Adipocyte (in vitro differentiated cells): ENCODE measurements at places on chromosomes 4 and X.

GRCh38 chr4:128527946-128528576 lies 240.4 kb upstream of the PGRMC2 start:
- peak; percentile 15 for DNase-seq

DNA sequence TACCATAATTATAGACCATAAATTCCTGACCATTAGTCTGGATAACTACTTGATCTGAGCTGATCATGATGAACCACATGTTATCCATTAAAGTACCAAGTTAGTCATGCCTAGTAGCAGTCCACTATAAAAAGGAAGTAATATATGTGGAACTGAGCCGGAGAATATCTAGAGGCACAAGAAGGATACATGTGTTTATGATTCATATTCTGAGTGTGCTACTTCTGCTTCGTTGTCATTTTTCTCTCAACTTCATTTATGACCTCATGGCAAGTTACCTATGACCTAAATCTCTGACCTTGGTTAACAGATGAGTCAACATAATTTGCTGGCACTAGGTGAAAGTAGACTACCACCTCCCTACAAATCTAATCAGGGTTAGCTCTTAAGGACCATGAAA lies 56.5 kb upstream of the ANKRD17 start:
- DNase-seq = peak; percentile 30

GRCh38 chr4:128564081-128564630 lies 245.3 kb upstream of the JADE1 start:
- DNase-seq = no peak

DNA sequence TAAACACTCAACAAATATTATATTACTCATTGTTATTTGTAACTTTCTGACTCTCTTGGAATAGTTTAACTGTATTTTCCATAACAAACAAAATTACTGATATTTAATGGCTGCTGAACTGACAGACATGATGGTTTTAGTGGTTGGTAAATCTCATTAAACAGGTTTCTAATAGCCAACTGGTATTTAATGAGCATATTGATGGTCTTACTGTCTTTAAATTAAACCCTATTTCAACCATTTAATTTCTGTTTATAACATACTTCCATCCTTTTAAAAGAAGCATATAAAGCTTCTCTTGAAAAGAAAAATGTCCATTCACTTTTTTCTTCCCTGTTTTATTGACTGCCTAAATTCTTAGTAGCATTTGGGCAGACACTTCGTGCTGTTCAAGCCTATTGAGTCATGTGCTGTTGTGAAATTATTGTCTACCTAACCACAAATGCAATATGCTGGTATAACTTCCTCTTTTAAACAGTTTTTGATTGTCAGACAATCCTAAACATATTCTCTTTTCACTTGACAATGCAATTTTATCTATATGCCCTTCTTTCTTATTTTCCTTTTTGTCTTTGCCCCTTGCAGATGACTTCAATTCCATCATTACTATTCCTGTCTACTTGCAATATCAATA lies 163.9 kb upstream of the SLC7A11 start:
- peak; percentile 73 for DNase-seq

DNA sequence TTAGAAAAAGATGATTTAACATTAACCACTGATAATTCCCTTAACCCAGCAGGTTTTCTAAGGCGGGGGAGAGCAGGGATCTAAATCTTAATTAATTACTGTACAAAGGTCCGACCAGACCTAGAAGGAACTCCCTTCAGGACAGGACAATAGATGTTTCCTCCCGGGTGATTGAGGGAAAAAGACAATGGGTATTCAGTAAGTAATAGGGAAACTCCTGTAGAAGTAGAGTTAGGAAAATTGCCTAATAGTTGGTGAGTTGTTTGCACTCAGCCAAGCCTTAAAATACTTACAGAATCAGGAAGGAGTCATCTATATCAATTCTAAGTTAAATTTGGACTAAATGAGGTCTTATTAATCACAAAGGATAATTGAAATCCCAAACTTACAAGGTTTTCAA lies 5.8 kb upstream of the SRD5A3 start:
- no peak for DNase-seq

DNA sequence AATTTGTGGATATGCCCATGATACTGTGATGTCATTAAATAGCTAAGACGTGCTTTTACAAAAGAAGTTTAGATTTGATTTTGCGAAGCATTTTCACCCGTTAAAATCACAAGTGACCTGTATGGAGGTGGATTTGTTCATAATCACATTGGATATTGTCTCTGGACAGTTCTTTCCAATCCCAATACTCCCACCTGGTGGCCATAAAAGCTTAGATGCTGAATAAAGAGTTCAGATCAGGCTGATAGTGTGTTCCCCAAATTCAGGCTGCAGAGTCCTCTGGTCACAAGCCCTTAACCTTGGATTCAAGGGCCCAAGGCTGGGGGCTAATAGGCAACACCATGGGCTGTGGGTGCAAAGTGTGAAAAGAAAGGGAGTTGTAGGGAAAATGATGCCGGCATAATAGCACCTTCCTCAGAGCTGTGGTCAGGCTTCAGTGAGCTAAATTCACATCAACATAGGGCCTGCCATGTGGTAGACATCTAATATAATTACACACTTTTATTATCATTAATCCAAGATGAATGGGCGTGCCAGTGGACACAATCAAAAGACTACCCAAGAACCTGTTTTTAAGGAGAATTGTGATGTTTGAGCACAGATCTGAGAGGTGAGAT lies 28.1 kb downstream of the SMIM43 start:
- DNase-seq = peak; percentile 90

GRCh38 chrX:71302461-71303213 lies 1.1 kb downstream of the ITGB1BP2 start:
- no peak for DNase-seq

DNA sequence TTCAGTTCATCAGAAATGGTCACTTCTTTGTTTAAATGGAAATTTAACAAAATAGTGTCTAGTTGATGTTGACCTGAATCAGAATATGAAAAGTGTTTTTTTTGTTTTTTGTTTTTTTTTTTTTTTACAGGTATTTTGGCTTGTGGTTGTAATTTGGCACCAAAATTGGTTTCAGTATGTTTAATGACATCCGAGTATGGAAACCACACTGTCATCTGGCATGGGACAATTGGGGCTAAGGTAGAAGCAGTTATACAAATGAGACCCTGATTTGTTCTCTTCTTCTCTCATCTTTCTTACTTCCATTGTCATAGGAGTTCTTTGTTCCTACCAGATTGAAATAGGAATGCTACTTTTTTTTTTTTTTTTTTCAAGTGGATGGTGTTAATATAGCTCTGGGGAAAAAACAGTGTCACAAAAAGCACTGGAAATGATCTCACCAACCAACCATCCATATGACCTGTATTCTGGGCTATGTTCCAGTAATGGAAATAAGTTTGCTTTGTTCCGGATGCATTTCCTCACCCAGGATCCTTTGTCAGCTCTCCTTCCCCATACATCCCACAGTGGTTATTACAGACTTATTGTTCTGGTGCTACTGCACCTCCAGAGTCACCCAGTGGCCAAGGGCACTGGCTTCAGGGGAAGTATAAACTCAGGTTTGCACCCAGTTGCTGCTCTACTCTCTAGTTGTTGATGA lies 95.8 kb downstream of the ATXN3L start:
- DNase-seq = peak; percentile 73

- peak; percentile 58 for DNase-seq
These were observed 585.7 kb upstream of the PABPC4L start for GRCh38 chr4:134787315-134787714.

DNA sequence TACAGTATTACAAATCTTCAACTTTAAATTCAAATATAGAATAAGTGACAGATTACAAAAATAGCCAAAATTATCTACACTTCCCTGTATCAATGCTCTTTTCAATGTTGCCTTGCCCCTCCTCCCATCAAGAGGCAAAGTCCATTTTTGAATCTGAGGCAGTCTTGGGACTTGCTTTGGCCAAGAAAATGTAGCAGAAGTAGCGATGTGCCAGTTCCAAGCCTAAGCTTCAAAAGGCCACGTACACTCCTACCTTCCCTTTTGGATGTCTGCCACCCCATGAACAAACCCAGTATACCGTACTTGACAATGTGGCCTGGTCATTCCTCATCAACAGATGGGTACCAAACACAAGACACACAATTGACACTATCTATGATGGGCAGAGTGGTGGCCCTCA lies 24.1 kb downstream of the SEC24D start:
- no peak for DNase-seq

- no peak for DNase-seq
These were observed 81.2 kb downstream of the NPY1R start for GRCh38 chr4:163251204-163251603.

DNA sequence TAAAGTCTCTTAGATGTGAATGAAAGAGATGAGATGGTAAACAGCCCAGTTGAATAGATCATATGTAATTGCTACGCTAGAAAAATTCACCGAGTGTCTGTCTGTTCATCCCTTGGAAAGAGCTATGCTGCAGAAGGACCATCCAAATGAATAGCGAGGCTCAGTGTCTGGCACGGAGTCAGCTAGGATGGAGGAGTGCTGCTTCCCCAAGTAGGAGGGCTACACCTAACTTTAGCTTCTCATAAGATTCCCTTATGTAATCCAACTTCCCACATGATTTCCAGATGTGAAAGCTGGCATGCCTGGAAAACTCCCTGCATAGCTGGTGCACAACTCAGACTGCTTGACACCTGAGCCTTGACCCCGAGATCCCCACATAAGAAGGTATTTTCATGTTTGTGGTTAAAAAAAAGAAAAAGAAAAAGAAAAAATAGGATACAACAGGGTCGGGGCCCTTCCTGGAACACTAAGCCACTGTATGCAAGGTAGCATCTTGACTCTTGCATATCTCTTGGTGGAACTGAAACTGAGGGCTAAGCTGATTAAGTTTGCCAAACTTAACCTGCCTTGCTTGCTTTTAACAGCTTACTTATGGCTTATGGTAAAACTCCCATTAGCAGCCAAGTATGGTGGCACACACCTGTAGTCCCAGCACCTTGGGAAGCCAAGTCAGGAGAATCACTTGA lies 82.3 kb downstream of the FREM3 start:
- DNase-seq = no peak

DNA sequence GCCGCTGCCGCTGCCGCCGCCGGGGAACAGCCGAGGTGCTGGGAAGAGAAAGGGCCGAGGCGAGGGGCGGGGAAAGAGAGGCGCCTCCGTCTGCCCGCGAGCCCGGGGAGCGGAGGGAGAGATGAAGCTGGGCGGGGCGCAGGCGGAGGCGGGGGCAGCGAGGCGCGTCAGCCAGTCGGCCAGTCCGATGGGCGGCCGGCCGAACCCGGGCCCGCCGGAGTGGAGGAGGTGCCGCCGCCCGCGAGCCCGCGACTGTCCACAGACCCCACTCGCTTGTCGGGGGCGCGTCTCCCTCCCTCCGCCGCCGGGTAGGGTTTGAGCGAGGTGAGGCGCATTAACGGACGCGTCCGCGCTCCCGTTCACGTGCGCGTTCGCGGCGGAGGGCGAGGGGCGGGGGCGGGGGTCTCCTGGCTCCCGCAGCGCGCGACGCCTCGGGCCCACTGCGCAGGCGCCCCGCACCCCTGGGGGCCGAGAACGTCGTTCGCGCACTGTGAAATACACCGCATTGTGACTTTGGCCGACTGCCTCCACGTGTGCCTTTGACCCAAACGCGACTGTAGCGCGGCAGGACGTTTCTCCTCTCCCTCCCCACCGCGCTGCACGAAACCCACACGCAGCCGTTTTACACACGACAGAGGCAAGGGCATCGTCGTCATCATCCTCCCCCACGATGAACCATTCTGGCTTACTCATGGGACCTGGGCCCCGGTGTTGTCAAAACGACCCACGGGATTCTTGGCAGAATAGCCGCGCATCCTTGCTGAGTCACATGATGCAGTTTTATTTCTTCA lies at the start of gene NUDT11:
Gene NUDT11, minus strand, starts transcription at position 92 of the 791 bp plus-strand sequence. CDS start 148 bp downstream, outside the sequence.
- peak; percentile 85 for DNase-seq

GRCh38 chrX:10110316-10110935 lies 46.3 kb upstream of the CLCN4 start:
- DNase-seq = no peak

DNA sequence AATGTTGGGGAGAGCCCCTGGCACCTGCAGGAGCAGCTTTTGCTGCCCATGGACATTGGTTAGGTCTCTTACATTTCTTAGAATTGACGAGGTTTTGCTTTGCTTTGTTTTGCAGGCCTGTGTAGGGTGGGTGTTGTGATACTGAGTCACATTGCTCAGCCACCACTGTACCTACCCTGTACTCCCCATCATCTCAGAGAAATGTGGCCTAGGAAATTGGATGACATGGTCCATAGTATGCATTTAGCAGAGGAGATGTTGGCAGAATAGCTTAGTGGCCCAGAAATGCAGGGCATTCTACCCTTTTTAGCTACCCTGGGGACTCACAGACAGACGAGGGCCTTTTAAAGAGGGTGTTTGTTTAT lies 43.7 kb downstream of the IL21 start:
- no peak for DNase-seq

GRCh38 chrX:43962636-43963035 lies 10.6 kb downstream of the NDP start:
- DNase-seq = no peak

- no peak for DNase-seq
These were observed 11.8 kb downstream of the RASL11B start for GRCh38 chr4:52873861-52874343.

DNA sequence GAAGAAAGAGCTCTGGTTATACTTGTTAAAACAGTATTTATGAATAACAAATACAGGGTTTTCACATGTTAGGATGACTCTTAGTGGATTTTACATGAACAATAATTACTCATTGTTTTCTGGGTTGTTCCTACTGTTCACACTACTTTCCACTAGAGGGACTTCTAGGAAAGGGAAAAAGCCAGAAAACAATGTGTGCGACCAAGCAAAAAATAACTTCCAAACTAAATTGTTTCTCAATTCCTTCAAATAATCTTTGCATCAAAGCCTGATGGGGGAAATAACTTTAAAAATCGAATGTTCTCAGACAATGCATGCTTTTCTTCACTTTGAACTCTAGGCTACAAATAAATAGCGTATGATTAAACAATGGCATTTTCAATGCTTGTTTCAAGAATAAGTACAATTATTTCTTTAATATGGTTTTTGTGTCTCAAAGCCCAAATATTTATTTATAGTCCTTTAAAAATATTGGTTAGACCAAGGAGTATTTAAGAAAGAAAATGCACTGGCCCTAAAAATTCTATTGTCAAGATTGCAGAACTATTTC lies 72.1 kb upstream of the ETNPPL start:
- DNase-seq = peak; percentile 85

DNA sequence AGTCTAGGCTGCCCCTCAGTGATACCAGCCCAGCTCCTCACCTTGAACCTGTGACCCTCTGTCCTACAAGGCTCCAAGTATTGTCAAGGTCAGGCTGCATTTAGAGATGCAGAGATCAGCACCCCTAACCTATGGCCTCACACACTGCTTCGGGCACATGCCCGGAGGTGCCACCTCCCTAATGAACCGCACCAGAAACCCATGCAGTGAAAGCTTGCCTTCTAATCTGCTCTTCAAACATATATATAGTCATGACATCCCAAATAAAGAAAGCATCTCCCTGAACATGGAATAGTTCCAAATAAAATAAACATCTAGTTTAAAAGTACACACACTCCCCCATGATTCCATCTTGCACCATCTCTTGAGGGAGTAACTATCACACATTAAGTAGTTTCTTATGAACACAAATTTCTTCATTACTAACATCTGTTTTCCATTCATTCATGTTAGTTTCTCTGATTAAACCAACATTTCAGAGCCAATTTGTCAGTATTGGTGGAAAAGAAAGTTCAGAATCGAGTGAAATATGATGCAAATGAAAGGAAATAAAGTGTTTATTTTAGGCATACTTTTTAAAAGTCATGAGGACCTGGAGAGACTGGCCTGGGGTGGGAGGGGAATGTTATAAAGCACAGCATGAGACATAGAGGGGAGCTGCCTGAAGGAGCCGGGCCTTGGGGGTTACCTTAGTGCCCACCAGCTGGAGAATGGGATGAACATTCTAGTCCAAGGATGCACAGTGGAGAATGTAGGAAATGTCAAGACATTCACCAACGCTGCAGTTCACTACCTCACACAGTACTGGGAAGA lies 19.2 kb downstream of the CC2D2A start:
- peak; percentile 93 for DNase-seq
